ENCODE measurements at places on chromosomes 16 and 17. TPM values are rescaled to one million over a fixed set of nuclear protein-coding genes. Genes with fewer than 3 reads are reported as not detected.

The NMRAL1 gene
- 35.3 TPM for total RNA-seq

GRCh38 chr17:30554839-30555751 is 77.9 kb downstream of the GOSR1 start:
- DNase-seq: peak; percentile 45

DNA sequence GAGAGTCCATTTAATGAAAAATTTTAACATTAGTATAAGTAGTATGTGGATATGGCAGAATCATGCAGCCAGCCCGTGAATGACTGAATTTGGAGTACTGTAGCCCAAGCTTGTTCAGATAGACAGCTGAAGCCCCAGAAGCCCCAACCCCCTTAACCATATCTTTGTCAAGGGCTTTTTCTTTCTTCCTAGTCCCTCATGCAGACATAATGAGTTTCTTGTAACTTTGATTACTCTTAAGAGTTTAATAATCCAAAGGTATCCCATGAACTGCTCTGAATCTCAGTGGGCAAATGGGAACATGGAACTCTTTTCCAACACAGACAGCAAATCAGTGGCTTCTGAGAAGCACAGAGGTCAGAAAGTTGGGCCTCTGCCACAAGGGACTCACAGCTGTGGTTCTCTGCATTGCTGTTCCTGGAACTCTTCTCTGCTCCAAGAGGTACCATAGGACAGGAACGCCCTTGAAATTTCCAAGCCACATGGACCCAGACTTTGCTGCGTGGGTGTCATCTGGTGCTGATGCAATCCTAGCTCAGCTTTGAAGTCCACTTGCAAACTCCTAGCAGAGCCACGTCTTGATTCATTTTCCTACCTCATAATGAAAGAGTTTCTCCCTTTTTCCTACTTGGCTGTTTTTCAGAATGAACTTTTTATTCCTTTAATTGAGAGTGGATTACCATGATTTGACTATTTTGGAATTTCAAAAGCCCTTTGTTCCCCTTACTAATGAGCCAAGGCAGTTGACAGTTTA is 18.1 kb downstream of the LYRM1 start:
- DNase-seq: no peak

DNA sequence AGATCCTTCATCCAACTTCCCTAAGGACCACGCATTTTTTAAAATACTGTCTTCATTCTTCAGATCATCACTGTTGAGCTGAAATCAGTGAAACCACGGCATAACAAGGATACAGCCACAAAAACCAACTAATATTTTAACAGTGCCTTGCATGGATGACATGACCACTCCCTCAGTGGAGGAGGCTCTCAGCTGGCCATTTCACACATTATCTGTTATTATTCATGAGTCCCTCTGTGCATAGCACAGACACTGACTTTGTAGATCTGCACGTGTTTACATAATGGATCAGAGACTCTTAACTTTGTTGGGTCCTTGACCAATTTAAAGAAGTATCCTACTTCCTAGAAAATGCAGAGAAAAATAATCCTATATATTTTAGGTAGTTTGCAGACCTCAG is 104.8 kb upstream of the NUDT7 start:
- no peak for DNase-seq

DNA sequence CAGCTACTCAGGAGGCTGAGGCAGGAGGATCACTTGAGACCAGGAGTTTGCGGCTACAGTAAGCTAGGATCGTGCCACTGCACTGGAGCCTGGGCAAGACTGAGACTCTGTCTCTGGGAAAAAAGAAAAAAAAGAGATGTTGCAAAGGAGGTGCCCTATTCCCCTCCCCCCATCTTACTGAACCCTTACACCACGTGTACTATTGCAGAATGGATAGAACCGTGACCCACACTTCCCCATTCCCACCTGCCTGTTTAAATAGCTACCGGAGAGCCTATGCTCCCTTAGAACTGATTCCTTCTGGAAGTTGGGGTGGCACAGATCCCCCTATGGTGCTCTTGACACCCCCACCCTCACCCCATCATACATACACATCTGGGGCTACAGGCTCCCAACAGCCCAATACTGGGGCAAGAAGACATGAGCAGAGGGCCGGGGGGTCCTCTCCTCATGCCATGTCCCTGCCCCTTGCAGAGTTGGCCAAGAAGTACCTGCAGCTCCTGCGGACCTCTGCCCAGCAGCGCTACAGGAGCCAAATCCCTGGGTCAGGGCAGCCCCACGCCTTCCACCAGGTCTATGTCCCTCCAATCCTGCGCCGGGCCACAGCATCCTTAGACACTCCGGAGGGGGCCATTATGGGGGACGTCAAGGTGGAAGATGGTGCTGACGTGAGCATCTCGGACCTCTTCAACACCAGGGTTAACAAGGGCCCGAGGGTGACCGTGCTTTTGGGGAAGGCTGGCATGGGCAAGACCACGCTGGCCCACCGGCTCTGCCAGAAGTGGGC is 35.7 kb downstream of the NLRC5 start:
- DNase-seq: no peak

The TIMP2 gene
- 41.5 TPM for total RNA-seq

The MMP2 gene
- total RNA-seq: 422 TPM

The TERB1 gene
- total RNA-seq: 0.10 TPM

- no peak for DNase-seq
Measured at GRCh38 chr16:27232061-27232900, 29.0 kb downstream of the KDM8 start.

DNA sequence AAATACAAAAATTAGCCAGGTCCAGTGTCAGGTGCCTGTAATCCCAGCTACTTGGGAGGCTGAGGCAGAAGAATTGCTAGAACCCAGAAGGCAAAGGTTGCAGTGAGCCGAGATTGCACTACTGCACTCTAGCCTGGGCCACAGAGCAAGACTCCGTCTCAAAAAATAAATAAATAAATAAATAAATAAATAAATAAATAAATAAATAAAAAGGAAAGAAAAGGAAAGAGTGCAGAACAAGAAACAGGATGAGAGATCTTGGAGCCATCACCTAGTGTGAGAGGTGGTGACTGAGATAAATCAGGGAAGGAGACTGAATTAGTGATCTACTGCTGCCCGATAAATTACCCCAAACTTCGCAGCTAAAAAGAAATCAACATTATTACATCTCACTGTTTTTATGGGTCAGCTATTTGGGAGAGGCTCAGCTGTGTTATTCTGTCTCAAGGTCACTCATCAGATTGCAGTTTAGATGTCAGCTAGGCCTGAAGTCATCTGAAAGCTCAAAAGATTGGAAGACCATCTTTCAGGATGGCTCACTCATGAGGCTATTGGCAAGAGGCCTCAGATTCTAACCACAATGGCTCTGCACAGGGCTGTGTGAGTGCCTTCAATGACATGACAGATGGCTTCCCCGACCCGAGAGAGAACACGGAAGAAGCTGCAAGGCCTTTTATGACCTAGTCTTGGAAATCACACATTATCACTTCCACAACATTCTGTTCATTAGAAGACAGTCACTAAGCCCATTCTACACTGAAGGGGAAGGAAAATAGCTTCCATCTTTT is 66.4 kb downstream of the CMC2 start:
- no peak for DNase-seq

DNA sequence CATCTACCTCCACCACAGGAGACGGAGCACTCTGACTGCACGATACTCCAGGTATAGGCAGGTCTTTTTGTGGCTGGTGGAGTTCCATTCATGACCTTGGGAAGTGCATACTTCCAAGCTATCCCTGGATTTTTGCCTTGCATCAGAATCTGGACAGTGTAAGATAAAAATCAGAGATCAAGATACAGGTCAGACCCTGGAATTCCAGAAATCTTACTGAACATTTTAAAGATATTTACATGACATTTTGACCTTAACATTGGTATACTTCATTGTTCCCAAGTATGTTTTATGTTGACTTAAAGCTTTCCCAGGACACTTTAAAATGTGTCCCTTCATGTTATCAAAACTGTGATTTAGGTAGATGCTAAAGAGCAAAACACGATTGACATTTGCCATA is 101.0 kb downstream of the SYCE1L start:
- no peak for DNase-seq

The IL21R gene
- not detected for total RNA-seq

DNA sequence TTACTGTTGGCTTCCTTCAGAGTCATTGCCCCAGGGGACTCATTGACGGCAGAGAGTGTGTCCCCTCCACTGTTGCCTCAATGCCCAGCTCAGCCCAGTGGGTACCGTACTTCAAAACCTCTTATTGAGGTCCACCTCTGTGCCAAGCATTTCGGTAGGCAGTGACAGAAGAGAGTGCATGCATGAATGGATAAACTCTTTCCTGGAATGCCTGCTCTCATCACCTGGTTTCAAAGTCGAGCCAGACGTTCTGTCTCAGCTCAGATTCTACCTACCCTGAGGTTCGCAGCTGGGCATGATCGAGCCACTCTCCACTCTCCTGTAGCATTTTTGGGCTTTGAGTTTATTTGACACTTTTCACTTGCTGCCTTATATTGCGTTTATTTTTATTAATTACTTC is 647.0 kb downstream of the MAF start:
- DNase-seq: no peak

GRCh38 chr17:49843774-49844350 is 4.0 kb downstream of the TAC4 start:
- DNase-seq: peak; percentile 71

The TRAF4 gene
- total RNA-seq: 166 TPM

DNA sequence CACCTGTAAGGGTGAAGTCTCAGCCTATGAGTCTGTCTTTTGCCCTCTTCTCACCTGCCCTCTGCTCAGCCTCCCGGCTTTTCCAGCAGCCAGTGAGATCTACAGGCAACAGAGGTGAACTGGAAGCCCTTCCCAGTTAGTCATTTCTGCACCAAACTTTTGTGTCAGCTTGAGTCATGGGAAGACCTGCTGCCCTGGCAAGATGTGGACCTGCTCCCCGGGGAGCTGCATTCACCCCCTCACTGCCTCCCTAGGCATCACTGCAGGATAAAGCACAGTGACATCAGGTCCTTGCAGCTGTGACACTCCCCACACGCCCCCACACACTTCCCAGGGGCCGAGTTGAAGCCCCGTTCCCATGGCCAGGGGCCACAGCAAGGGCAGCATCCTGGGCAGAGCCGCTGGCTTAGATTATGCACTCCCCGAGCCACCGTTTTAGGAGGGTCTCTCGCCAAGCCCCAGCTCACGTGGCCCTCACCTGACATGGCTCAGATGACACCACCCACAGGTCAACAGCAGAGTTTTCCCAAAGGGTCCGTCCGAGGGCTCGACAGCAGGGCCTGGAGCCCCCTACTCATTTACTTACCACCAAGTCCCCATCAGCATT is 6.5 kb upstream of the ABR start:
- no peak for DNase-seq

GRCh38 chr17:41647940-41648410 is 23.6 kb upstream of the KRT17 start:
- DNase-seq: peak; percentile 97

GRCh38 chr17:51721730-51722129 is 436.8 kb downstream of the CA10 start:
- no peak for DNase-seq

The TPSG1 gene
- total RNA-seq: not detected

The KRT32 gene
- total RNA-seq: not detected

The PMP22 gene
- total RNA-seq: 314 TPM

The WFDC1 gene
- total RNA-seq: not detected

GRCh38 chr16:66277311-66278070 is 89.0 kb upstream of the CDH5 start:
- DNase-seq: no peak

DNA sequence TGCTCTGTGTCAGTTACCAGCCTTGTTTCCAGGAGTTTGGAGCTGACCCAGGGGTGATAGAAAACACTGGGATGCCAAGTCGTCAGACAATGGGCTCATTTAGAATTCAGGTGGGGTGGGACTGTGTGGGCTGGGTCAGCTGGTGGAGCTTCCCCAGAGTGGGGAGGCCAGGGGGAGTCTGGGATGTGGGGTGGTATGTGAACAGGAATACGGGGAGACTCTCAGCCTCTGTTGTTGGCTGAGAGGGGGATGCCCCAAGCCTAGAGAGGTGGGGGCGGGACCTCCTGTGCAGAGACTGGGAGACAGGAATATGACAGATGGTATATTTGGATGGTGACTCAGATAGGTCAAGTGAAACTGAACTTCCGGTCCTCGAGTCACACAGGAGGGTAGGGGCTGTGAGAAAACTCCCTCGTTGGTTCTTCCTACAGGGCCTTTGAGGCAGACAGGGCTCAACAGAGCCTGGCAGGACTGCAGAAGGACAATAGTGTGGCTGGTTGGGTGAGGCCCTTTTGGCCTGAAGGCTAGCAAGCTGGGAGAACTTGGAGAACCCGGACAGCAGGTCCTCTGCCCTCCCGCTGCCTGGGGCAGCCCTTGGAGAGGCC is 23.7 kb downstream of the CDH1 start:
- DNase-seq: no peak

GRCh38 chr16:5557966-5558365 is 460.4 kb upstream of the EEF2KMT start:
- DNase-seq: no peak

The TBC1D3 gene
- not detected for total RNA-seq

The CCDC40 gene
- 7.7 TPM for total RNA-seq

The ZG16B gene
- total RNA-seq: 1.3 TPM

GRCh38 chr16:63553980-63554379 is 1517.7 kb upstream of the CDH8 start:
- no peak for DNase-seq

DNA sequence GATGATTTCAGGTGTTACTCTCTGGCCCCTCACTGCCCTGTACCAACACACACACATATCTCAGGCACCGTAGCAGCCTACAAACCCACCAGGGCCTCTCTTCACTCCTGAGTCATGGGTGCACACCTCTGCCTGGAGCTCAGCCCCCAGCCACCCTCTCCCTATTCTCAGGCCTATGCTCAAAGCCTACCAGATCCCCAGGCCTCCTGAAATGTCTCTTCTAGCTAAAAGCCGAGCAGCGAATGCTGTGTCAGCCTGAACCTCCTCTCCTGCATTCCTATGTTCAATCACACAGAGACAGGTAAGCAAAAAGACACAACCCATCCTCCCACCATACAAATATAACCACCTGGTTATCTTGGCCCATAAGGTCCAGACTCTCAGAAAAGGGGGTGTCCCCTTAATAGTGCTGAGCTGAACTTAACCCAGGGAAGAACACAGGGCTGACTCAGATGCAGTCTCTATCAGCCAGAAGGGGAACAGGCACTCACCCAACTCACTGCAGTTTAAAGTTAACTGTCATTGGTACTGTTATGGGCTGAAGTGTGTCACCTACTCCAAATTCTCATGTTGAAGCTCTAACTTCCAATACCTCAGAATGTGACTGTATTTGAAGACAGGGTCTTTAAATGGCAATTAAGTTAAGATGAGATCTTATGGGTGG is 62.0 kb upstream of the TEKT3 start:
- no peak for DNase-seq

The HP gene
- not detected for total RNA-seq

- peak; percentile 39 for DNase-seq
Measured at GRCh38 chr17:69501591-69502468, 87.3 kb downstream of the MAP2K6 start.

- no peak for DNase-seq
Measured at GRCh38 chr17:64223283-64223682, 39.8 kb downstream of the TEX2 start.

The TANGO6 gene
- total RNA-seq: 10.4 TPM

DNA sequence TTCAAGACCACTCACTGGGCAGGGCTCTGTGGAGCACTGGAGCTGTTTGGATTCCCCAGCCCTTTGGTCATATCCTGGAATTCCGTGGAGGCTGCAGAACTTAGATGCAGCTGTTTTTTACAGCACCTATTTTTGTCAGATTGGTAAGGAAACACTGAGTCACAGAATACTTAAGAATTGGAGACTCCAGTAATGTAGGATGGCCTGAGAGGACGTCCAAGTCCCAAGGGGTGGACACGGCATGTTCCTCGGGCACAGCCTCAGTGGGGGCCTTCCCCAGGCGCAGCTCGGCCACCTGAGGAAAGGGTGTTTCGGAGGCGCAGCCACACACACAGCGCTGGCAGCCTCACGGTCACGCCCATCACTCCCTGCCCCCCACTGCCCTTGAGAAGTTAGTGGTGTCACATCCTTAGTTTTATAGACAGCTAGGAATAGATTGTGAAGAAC is 14.8 kb downstream of the PLD6 start:
- DNase-seq: no peak
